Kidney glomerular epithelial cell (primary cell): ENCODE measurements at places on chromosomes 12 and 14.

- no peak for DNase-seq
These were observed 132.8 kb downstream of the RMST start for GRCh38 chr12:97595426-97595831.

- DNase-seq = no peak
These were observed 27.7 kb downstream of the WBP11 start for GRCh38 chr12:14775636-14775980.

- no peak for DNase-seq
These were observed 38.1 kb upstream of the SLC2A13 start for GRCh38 chr12:40144023-40144422.

GRCh38 chr12:48936379-48936979 is 11.2 kb upstream of the FKBP11 start:
- no peak for DNase-seq

DNA sequence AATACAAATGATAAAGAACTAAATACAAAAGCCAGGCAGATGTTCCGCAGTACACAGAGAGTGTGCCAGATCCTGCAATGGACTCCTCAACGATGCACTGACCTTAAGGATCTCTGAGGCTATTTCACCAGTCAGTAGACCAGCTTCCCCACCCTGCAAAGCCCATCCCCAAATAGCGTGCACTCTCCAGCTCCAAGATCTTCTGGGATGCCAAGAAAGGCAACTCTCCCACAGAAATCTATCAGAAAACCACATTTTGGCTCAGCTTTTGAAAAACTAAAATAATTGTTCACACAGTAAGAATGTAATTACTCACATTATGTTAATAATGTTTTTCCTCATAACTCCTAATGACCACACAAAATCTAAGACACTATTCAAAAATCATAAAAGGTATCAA is 90.4 kb downstream of the PPP2R5E start:
- no peak for DNase-seq

GRCh38 chr14:33587791-33588190 is 363.1 kb downstream of the EGLN3 start:
- no peak for DNase-seq

DNA sequence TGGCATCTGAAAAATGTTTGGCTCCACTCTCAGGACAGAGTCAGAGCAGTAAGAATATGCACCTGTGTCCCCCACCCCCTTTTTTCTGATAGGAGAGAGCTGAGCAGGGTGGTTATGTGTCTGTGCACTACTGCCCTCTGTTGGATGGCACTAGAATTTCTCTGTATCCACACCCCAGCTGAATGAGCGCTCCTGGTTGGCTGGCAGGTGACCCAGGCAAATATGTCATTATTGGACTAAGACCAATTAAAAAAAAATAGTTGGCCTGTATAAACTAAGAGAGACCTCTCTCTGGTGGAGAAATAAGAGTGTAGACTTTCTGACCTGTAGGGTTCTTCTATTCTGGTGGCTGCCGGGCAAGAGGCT is 107.0 kb downstream of the PTCSC3 start:
- peak; percentile 52 for DNase-seq

DNA sequence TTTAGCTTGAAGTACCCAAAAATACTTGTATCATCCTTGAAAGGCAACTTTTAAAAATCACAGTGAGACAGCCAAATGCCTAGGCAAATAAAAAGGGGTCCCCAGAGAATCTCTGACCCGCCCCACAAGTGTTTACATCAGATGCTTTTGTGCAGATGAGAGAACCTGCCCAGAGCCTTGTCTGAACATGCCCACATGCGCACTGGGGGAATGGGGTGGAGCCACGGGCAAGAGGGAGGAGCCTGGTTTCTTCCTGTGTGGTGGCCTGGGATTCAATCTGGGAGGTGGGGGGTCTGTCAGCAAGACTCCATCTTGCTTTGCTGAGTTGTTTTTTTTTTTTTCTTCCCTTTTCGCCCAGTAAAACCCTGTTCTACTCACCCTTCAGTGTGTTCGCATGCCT is 381.7 kb upstream of the CCDC196 start:
- DNase-seq = no peak

DNA sequence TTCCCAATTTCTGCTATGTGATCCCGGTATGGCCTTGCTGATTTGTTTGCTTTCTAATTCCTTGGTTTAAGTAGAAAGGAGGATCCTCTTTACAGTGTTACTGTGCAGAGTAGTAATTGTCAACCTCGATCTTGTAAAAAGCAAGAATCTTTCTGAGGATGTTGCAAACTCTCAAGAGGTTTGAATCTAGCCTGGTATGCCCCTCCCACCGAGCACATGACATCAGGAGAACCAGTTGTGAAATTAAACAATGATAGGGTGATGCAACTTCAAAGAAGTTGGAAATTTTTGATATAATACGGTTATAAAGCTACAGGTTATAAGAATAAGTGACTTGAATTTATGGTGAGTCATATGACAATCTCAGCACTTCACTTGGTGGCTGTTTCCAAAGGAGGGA is 35.0 kb upstream of the FUT8 start:
- no peak for DNase-seq

GRCh38 chr14:39469094-39469710 is 37.0 kb upstream of the FBXO33 start:
- no peak for DNase-seq

DNA sequence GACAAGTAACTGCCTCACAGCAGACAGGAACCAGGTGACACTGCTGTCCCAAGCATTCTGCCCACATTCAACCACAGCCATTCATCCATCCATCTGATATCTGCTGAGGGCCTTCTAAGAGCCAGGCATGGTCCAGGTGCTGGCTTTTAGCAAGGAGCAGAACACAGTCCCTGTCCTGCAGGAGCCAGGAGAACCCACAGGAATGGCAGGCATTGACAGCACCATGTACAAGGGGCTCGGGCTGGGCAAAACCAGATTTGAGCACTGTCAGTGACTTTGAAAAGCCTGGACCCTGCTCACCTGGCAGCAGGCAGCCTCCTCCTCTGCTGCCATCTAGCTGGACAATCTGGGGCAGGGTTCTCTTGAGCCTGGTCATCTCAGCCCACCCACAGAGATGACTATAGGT is 137.0 kb downstream of the ZFP36L1 start:
- DNase-seq = no peak

DNA sequence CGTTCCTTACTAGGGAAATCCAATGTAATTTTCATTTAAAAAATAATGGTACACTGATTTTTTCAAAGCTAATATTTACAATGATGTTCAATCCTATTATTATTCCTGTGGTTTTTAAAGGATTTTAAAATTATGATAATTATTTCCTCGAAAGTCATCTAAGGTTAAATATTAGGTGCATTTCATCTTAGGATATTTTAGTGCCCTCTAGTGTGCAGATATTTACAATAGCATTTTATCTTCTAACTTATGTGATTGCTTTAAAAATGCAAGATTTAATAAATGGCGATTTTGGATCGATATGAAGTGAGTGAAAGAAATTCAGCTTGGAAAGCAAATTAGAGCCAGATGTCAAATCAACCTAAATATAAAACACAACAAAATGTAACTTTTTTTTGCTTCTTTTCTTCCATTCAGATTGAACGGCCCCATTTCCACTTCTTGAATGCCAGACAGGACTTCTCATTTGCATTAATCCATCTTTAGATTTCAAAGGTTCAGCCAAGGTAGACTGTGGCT is 293.5 kb downstream of the SLC6A15 start:
- DNase-seq = no peak

DNA sequence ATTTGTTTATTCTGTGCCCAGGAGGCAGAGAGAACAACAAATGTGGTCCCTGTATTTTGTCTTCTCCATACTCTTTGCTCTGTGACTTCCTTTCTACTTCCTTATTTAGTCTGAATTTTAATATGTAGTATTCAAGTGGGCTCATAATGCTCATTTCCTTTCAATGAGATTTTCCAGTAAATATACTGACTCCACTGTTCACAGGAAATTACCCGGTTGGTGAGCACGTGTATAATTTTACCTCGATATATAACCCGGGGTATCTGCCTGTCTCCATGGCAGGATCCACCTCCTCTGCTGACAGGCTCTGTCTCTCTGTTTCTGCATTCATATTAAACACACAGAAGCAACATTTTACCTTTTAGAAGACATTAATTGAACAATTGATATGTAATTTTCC is 166.0 kb downstream of the SLC38A4 start:
- DNase-seq = no peak

- peak; percentile 36 for DNase-seq
These were observed 5.2 kb downstream of the PPM1A start for GRCh38 chr14:60254176-60254575.

DNA sequence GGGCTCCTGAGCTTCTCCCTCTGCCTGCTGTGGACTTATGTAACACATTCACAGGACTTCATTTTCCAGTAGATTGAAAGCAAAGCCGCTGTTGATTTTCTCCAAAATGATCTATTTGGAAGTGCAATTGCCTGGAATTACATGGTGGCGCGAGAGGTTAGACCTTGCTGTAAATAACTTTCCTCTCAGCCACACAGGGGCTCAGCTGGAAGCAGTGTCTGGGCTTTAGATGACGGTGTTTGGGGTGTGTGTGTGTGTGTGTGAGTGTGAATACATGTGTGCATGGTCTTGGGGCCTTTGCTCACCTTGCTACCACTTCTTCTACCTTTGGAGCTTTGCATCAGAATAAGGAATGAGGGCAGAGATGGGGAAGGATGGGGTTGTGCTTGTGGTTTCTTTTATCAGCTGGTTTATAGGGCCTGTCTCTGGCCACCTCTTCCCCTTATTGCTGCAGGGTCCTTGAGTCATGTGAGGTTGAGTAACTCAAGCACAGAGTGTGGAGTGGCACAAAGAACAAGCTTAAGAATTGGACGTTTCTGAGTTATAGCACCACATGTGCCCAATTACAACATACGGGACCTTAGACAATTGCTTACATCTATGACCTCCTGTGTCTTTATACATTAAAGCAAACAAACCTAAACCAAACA is 280.6 kb downstream of the NRXN3 start:
- no peak for DNase-seq

DNA sequence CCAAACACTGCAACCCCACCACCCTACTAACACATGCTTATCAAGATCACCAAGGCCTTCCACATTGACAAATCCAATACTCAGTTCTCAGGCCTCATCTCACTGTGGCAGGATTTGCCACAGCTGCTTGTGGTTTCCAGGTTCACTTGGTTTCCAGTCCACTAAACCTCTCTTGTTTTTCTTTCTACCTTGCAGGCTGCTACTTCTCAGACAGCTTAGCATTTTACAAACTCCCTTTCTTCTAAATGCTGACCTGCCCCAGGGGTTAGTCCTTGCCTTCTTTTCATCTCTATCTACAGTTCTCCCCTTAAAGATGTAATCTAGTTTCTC is 84.1 kb downstream of the BCAT1 start:
- peak; percentile 87 for DNase-seq

GRCh38 chr12:111444314-111444924 is 38.7 kb downstream of the SH2B3 start:
- no peak for DNase-seq

DNA sequence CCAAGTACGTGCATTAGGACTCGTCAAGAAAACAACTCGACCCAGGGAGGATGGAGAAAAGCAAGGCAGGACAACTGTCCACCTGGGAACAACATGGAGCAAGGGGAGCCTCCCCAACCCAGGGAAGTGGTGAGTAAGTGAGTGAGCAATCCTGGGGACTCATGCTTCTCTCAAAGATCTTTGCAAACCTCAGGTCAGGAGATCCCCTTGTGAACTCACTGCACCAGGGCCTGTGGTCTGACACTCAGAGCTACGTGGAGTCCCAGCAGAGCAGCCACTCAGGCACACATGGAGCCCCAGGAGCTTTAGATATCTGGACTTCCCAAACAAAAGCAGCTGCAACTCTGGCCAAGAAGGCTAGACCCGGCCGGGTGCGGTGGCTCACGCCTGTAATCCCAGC is 12.2 kb upstream of the OR5AU1 start:
- no peak for DNase-seq

DNA sequence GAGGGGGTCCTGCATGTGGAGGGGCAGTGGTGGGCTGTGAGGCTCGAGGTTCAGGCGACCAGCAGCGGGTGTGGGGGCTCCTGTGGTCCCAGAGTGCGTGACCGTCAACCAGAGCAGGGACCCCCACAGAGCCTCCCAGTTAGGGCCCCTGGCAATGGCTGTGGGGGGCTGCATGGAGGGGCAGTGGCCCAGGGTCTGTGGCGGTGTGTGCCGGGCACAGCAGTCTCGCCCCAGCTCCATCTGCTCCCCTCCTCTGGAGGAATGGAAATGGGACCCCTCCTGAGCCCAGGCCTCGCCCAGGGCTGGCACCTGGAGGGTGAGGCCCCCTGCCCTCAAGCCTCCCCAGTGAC is 210.8 kb upstream of the C14orf180 start:
- DNase-seq = no peak

DNA sequence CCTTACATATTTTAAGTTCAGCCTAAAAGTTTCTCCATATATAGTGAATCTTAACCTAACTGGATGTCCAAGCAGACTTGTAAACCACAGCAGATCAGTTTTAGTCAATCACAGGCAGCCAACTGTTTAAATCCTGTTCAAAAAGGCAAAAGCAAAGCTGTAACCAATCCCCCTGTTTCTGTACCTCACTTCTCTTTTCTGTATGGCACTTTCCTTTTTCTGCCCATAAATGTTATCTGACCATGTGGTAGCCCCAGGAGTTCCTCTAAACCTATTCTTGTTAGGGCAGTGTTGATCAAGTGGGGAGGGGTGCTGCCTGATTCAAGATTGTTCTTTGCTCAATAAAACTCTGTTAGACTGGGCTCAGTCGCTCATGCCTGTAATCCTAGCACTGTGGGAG is 8.5 kb upstream of the DACT1 start:
- DNase-seq = no peak

DNA sequence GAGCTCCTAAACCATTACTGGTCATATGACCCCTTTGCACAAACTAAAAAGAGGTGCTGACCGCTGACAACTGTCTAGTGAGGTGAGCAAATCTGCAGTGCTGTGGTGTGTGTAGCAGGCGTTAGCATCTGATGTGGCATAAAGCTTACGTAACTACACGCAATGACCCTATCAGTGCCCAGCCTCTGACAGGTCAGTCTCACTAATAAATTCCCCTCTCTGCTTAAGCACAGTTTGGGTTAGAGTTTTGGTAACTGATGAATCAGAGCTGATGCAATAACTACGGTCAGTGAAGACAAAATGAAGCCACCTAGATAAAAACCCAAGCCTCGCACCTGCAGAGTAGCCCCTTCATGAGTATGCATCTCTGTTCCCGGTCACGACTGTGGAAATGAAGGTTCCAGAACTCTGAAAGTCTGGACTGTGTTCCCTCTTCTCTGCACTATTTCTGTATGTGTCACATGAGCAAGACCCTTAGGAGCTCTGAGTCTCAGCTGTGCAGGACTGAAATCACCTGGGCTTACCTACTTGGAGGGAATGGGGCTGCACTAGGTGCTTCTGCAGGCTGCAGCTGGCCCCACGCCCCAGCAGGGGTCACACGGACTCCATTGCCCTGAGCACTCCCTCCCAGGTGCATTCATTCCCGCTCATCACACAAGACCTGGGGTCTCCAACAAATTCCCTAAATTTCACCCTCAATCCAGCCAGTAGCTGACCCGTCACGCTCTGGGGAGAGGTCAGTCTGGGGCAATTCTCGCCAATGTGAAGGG is 54.4 kb downstream of the RIMBP2 start:
- no peak for DNase-seq

GRCh38 chr12:131723532-131723931 is 12.6 kb downstream of the SFSWAP start:
- DNase-seq = no peak

GRCh38 chr12:58976146-58976545 is 55.8 kb upstream of the LRIG3 start:
- no peak for DNase-seq

- DNase-seq = no peak
These were observed 150.7 kb upstream of the C14orf180 start for GRCh38 chr14:104428860-104429259.

GRCh38 chr12:76143343-76144244 is 59.1 kb upstream of the NAP1L1 start:
- DNase-seq = no peak

- DNase-seq = no peak
These were observed 62.5 kb upstream of the MAX start for GRCh38 chr14:65164825-65165135.
